ENCODE measurements at places on chromosomes 13 and 19.

GRCh38 chr13:74026753-74027152 is 107.5 kb downstream of the KLF12 start:
- no peak for DNase-seq

DNA sequence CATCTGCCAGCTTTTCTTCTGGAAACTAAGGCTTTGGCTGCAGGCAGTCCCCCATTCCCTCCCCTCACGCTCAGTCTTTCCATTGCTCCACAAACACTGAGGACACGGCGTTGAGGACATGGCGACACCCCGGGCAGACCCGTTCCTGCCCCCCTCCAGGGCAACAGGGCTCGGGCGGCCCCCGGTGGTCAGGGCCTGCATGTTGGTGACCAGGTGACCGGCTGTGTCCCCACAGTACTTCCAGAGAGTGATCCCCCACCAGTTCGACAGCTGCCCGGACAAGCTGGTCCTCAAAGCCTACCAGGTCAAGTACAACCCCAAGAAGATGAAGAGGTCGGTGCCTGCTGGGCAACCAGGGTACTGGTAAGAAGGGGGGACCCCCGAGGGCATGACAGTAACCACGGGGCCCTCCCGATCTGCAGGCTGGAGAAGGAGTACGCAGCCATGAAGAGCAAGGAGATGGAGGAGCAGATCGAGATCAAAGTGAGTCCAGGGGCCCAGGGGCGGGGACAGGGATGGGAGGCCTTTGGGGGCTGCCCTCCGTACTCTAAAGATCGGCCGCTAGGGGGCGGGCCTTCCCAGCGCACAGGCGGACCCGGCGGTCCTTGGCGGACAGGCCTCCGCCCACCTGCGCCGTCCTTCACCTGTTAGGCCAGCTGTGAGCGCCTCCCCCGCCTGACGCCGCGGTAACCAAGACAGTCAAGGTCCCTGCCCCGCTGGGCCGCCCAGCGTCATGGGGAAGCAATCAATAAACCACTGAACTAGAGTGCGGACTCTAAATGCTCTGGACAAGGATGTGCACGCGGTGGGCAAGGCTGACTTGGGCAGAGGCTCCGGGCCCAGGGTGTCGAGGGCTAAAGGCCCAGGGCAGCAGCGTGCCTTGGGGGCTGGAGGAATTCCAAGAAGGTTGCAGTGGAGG is 21.1 kb downstream of the PRR36 start:
- DNase-seq, result peak; percentile 96

- no peak for DNase-seq
Measured at GRCh38 chr13:26601669-26602068, 44.2 kb downstream of the WASF3 start.

DNA sequence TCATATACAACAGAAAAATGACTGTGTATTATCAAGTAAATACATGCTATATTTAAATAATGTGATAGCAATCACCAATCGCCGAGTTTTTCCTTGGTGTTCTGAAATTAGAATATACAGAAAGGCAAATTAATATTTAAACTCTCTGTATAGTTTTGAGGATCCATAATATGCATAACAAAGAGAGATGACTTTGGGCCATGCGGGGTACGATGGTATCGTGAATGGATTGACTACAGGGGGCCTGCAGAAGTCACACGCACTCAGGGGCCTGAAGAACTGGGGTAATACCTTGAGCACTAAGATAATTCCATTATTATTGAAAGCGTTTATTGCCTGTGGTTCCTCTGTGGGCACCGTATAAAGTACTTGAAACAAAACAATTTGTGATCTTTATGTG is 314.0 kb downstream of the TEX29 start:
- no peak for DNase-seq

Data from progenitor cell of endocrine pancreas (in vitro differentiated cells).